ENCODE measurements at places on chromosomes 13 and 19. TPM values are rescaled to one million over a fixed set of nuclear protein-coding genes. Genes with fewer than 3 reads are reported as not detected.
A peak's percentile ranks its signal among the peaks of the same experiment; 100 is the strongest.

DNA sequence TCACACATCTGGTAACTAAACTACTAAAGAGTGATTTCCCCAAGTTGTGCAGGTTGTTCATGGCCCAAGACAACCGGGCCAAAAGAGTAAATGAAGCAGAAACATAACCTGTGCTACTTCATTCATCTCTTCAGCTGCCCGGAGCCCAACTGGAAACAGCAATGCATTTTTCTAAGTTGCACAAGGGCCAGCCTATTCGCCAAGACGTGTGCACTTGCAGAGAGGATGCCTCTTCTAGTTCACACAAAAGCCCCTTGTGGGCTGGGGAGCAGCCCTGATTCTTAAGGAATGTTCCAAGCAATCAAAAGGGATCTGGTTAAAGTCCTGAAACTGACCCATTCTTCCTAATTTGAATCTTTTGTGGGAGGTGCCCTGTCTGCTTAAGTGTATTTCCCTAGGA, 275.8 kb downstream of the SHISA2 start:
- no peak for DNase-seq

- DNase-seq: no peak
Observed at GRCh38 chr19:10892256-10892655, 20.9 kb downstream of the CARM1 start.

The TPT1 gene
- total RNA-seq: 2,345 TPM

DNA sequence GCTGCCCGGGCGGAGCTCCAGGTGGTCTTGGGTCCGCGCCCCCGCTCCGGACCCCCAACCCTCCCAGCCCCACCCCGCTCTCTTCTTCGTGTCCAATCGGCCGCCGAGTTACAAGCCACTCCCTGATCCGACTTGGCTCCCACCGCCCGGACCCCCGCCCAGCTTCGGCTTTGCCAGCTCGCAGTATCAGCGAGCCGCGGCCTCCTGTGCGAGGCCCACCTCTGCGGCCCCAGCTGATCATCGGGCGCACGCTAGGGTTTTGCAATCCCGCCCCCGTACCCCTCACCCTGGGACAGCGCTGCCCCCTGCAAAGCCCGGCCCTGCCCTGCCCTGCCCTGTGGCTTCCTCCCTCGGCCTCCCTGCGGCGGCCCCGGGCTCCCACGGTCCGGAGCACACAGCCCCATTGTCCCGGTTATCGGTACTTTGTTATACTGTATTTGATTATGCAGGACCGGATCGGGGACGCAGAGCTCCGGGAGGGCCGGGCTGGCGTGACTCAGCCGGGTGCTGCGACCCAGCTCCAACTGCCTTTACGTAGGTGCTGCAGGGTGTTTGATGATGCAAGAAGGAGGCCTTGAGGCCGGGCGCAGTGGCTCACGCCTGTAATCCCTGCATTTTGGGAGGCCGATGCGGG, 598 bp upstream of the LPAR2 start:
- DNase-seq: peak; percentile 63

GRCh38 chr19:18608805-18609716, 2.5 kb upstream of the CRLF1 start:
- DNase-seq: no peak

DNA sequence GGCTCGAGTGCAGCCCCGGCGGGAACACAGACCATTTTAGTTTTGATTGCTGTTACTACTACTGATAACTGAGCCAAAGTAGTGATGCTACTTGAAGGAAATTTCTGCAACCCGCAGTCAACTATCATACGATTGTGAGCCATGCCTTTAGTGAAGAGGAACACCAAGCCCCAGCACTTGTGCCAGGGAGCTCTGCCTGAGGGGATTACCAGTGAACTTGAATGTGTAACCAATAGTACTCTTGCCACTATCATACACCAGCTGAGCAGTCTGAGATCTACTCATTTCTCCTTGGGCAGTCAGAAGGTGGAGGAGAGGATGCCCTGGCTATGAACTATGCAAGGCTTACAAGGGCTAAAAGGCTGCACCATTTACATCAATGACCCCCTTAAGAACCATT, 49.0 kb upstream of the N4BP2L1 start:
- DNase-seq: no peak

Measured in fibroblast of villous mesenchyme (primary cell).